Forelimb muscle (tissue), 1 donor: ENCODE measurements at places on chromosomes 5 and 9.

- peak; percentile 24 for DNase-seq
These were observed 74.5 kb downstream of the ADAMTS2 start for GRCh38 chr5:179270581-179271427.

DNA sequence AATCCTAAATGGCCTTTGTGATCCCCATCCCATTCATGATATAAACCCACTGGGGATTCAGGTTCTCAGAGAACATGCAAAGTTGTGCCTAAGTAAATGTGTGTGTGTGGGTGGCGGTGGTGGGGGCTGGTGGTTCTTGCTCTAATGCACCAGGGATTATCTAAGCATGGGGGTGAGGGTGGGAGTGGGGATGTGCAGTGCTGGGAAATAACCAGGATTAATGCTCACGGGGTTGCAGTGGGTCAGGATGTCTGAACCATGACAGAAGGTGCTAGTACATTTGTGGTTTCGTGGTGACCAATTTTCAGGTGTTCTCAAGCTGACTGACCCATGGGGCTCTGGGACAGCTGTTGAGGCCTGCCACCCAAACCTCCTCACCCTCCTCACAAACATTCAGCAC lies 101.0 kb downstream of the ZNF608 start:
- DNase-seq = no peak

DNA sequence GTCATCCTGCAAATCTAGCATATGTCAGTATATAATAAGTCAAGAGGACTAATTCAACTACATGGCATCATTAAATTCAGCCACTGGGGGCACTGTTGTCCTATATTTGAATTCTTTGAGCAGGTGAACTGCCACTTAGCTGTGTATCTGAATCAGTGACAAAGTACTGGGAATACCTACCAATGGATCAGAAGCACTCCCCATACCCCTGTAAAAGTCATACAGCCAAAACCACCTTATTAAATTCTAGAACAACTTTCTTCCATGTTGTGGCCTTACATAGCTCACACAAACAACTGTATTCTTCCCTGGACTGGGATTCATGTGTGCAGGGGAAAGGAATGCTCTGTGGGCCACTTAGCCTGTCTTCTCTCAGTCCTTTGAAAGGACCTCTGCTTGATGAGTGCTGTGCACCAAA lies 57.4 kb upstream of the PLPP6 start:
- peak; percentile 28 for DNase-seq

GRCh38 chr5:176542135-176542595 lies 5.0 kb upstream of the RNF44 start:
- DNase-seq = no peak

DNA sequence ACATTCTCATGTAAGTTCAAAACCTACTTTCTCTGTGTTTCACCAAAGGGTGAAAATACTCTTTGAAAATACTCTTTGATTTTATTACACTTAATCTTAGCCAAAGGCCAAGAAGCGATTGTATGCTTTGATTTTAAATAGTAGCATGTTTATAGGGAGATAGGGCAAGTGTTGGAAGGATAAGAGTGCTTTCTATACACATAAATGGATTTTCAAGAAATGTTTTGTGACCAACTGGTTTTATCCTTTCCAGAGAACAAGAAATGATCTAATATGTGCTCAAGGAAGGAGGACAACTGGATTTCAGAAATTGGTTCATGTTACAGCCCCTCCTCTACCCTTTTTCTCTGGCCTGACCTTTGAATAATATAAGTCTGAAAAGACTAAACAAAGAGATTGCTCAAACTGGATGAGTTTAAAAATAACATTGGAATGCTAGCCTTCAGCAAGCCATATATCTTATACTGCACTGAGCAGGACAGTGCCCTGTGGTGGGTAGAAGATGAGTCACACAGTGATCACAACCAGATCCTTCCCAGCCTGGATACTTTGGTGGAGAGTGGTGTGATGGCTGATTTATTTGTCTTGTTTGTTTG lies 13.1 kb downstream of the PALM2AKAP2 start:
- DNase-seq = no peak
